GM23248 (cell line): ENCODE measurements at places on chromosomes 12 and 14.

DNA sequence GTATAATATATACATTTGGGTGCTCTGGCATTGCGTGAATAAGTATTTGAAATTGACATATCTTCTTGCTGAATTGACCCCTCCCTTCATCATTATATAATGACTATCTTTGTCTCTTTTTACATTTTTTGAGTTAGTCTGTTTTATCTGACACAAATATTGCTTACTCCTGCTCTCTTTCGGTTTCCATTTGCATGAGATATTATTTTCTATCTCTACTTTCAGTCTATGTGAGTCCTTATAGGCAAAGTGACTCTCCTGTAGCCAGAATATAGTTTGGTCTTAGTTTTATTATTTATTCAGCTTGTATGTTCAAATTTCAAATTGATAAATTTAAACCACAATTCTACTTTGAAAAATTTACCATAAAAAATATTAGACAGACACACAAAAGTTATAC lies 491.0 kb downstream of the NAV3 start:
- DNase-seq, result no peak

DNA sequence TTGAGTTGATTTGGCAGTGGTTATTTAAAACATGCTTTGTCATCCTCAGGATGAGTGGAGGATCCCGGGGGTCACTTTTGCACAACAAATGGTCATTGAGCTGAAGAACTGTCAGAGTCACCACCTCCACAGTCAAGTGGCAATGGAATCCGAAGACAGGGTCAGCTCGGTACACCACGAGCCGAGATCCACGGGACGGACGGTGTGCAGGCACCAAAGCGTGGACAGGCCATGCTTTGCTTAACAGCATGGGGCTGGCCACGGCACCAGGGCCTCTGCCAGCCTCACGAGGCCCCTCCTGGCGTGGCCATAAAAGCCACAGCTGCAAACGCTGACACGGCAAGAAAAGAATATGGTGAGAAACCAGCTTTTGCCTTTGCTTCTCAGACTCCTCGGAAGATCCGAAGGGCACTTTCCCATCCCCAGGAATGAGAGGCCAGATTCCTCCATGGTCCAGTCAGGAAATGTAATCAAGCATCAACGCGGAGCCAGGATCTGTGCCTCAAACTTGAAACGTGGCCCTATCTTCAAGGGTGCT lies 152.2 kb upstream of the DIO3 start:
- no peak for DNase-seq

DNA sequence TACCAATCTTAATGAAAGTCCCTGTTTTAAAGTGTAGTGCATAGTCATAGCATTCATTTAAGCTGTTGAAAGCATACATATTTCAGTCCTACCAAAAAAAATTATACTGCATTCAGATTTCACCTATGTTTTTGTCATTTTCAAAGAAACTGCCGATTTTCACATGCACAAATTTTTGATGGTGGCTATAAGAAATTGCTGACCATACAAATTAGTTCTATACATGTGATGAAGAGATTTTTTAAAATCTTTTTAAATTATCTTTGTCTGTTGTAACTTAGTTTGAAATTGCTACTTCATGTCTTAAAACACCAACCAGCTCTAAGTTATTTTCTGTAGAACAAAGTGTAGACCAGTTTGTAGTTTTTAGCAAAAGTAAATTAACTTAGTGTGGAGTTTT lies 3.5 kb upstream of the GTF2A1 start:
- DNase-seq, result no peak

DNA sequence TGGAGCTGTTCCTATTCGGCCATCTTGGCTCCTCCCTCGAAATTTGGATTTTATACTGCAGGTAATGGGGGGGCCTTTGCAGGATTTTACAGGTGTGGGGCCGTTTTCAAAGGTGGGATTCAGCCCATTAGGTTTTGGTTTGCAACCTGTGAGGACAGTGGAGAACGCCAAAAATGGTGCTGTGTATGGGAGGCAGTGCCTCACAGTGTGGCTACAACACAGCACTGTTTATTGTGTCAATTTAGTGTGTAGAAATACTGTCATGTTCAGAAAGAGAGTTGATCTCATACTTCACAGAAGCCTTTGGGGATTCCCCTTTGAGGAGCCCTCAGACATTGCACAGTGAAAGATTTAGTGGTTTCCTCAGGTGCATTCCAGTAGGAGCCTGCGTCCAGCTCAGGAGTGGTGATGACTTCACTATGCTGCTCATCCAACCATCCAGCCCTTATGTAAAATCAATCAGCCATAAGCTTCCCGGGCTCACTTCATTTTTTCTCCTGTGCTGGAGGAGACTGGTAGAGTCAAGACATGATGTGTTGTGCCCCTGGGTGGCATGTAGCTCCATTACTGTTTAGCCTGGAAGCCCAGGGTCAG lies 92.7 kb upstream of the PRMT8 start:
- DNase-seq, result no peak

- no peak for DNase-seq
Observed at GRCh38 chr14:55221968-55222367, 30.6 kb upstream of the DLGAP5 start.

- DNase-seq, result peak; percentile 62
Observed at GRCh38 chr14:32494609-32495434, 165.7 kb downstream of the AKAP6 start.
